NCI-H2171 (cell line): ENCODE measurements at places on chromosomes 6 and 20.

DNA sequence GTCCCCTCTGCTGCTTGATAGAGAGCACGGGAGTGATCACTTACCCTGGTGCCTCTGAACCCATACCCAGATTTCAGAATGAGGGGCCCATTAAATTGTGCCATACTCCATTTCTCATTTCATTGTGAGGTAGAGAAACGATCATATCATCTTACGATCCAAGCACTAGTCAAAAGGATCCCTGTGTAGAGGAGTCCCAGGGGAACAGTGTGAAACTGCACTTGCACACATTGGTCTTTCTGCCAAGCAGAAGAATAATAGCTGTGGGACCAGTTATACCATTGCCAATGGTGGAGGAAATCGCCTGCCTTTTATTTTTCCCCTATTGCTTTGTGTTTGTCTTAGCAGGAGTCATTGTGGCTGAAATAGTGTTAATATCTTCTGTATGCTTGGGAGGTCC, 161.9 kb downstream of the FARS2 start:
- DNase-seq = peak; percentile 23

DNA sequence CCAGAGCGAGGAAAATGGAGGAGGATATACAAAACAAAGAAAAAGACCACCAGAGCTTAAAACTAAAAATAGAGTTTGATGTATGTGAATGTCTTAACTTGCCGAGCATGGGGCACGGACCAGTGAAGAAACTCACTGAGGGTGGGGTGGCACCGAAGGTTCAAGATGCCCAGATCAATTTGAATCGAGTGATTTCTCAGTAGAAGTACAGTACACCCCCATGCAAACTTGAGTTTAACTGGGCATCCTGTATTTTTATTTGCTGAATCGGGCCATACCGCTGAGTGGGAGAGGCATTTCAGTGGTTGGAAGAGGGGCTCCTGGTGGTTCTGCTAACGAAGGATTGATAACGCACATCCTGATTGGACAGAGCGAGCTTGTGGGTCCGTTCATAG, 81.7 kb downstream of the ANKRD60 start:
- DNase-seq = no peak

GRCh38 chr20:63482021-63482587, 9.6 kb upstream of the KCNQ2 start:
- DNase-seq = no peak

DNA sequence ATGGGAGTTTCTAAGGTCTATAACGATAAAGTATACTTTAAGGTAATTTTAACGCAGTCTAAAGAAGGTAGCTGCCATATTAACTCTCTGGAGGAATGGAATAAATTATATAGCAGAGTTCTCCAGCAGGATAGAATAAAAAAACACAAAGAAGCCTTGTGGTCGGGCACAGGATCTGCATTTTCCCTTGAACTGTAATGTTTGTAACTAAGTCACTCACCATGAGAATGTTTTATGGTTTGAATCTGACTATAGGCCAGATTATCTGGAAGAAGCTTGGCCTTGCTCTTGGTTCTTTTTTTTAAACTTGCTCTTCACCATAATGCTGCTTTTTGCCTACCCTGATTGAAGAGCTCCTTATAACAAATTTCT, 238.8 kb upstream of the NOX3 start:
- no peak for DNase-seq

DNA sequence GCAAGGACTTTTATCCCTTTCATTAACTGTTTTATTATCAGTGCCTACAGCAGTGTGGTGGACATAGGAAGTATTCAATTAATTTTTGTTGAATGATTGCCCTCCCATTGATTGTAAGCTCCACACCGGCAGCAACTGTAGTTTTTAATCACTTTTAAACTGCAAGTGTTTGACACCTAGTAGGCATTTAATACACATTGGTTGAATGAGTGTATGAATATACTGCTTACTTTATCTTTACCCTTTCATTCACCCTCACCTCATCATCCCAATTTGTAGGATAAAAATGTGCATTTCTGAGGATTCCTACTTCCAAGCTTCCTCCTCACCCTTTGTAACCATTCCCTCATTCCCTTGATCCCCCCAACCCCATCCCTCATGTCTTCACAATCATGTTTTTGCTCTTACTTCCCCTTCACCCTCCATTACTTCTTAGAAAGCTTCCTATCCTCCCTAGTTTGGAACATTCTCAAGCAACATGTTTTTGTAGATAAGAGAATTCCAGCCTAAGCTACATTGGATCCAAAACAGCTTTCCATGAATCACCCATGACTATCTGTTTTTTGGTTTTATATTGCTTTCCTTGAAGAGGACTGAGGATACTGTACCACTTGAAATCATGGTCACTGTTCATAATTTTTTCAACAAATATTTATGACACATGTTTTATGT, 955 bp upstream of the SLC26A8 start:
- DNase-seq = no peak

DNA sequence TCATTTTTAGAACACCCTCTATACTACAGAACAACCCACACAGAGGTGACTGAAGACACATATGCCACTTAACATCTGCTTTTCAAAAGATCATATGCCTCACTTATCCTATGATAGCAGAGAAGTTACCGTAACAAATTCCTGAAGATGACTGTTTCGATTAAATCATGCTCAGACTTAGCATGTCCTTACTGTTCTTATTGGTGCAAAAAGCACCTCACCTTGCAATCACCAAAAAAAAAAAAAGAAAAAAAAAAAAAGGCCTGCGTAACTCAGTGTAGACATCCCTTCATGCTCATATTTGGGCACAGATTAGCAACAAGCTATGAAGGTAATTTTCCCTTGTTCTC, 17.7 kb upstream of the DST start:
- peak; percentile 9 for DNase-seq

GRCh38 chr20:35490736-35491181, 35.4 kb downstream of the CEP250 start:
- no peak for DNase-seq

DNA sequence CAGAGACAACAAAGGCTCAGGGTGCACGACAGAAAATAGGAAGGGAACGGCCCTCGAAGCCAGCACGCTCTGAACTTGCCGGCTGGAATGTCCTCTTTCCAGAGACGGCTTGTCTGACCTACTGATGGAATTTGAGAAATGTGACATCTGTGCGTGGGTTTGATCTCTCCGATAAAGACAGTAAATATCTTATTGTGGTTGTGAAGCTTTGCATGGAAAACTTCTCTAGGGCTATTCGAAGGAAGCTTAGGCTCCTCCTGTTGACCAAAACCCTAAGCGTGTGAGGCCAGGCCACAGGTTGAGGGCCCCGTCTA, 247.3 kb downstream of the ZNF217 start:
- no peak for DNase-seq

GRCh38 chr6:9620687-9621086, 794.2 kb downstream of the TFAP2A start:
- DNase-seq = no peak

GRCh38 chr6:105510746-105511145, 107.9 kb upstream of the PREP start:
- DNase-seq = no peak
